Stimulated activated CD8-positive, alpha-beta memory T cell treated with anti-CD3 and anti-CD28 coated beads, Interleukin-15, amount 100 ng/mL, for 1 hour (primary cell): ENCODE measurements at places on chromosomes 3 and 15.

DNA sequence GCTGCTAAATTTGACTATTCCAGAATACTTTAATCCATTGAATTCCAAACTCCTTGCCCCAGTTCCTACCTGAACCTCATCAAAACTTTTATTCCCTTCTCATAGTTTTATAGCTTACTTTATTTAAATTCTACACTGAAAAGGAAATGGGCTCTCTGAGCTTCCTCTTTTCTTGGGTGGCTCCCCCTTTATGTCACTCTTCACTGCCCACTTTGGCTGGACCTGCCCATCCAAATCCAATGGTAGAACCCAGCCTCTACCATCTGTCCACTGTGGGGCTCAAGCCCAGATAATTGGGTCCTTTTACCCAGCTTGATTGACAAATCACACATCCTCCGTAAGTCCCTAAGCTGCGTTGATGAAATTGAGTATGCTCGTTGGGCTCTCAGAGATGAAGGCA, 216.5 kb downstream of the BBX start:
- no peak for DNase-seq

DNA sequence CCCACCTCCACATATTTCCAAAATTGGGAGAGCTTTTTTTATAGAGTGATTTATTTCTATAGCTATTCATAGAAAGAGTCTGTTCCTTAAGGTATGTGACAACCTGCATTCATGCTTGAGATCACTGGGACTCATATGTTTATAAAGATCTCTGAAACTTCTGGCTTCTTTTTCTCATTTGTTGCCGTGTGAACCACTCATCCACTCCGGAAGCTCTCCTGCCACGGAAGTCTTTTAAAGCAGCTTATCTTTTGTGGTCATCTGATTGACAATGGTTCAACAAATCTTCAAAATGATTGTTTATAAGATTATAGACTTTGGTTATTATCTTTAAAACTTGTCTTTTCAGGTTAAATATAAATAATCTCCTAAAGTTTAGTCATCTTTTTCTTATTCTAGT, 260.5 kb downstream of the C3orf38 start:
- no peak for DNase-seq

- no peak for DNase-seq
Measured at GRCh38 chr3:25533399-25533798, 105.3 kb downstream of the RARB start.

DNA sequence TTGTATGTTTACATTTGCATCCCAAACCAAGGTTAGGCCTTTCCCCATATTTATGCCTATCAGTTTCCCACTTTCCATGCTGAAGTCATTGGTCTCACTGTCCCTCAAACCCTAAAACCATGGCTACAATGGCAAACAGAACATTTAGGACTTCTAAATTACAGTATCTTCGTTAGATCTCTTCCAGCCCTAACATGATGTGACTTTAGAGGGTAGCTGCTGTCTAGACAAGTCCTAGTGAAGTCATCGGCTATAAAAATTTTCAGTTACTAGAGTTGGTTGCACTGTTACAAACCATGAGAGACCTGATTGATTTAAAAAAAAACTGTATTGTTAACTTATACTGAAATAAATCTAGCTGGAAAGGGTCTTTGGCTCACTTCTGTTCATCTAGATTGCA, 54.6 kb downstream of the TM4SF4 start:
- DNase-seq: no peak

DNA sequence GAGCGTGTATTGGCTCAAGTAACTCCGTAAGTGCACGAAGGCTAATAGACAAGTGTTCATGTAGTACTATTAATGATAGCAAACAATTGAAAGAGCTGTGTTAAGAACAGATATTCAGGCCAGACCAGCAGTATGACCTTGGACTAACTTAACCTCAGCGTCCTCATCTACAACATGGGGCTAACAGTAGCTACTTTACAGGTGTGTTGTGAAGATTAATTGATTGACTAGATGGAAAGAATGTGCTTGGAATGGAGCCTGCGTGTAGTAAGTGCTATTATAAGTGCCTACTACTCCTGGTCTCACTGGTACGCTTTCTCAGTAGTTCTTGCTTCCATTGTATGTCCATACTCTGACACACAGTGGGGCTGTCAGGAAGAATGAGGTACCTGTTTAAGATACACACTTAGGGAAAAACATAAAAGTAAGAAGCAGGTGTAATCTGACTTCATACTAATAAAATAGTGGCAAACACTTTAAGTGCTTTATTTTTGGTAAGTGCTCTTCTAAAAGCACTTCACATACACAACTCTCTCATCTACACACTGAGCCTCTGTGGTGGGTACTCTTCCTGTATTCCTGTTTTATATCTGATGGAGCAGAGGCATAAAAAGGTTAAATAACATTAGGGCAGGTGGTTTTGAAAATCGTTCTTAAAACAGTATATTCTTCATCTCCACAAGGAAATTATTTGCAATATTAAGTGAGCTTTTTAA, 24.3 kb upstream of the FBXL22 start:
- no peak for DNase-seq

GRCh38 chr3:32959371-32959770, 7.9 kb downstream of the CCR4 start:
- DNase-seq: no peak

GRCh38 chr3:43159131-43159875, 53.4 kb upstream of the POMGNT2 start:
- no peak for DNase-seq

GRCh38 chr15:79593119-79593869, 161.2 kb downstream of the MINAR1 start:
- no peak for DNase-seq

- DNase-seq: no peak
Measured at GRCh38 chr15:43292375-43293078, 25.8 kb upstream of the TGM5 start.

- DNase-seq: no peak
Measured at GRCh38 chr3:53077476-53078220, 31.8 kb upstream of the SFMBT1 start.

- no peak for DNase-seq
Measured at GRCh38 chr3:8385848-8386620, 115.6 kb upstream of the LMCD1 start.

GRCh38 chr3:144923046-144923775, 951.6 kb downstream of the DIPK2A start:
- DNase-seq: no peak

DNA sequence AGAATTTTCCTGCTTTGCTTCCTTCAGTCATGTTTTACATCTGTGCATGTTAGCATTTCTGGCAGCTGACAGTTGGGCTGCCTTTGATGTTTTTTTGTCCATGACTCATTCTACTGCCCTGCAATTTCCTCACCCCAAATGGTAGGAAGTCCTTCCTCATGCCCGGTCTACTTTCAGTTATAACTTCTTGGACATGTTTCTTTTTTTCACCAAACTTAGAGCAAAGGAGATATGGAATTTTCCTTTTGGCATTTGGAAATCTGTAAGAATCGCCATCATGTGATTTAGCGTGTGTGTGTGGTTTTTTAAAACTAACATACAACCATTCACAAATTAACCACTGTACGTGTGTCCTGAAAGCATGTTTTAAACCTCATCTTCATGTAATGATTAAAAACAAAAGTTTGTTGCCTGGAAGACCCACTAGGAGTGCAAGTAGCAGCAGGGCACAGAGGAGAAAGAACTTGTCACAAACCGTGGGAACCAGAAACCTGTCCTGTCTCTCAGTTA, 430.7 kb upstream of the CFAP20DC start:
- no peak for DNase-seq

- DNase-seq: no peak
Measured at GRCh38 chr15:89346516-89347231, 12.1 kb upstream of the POLG start.

DNA sequence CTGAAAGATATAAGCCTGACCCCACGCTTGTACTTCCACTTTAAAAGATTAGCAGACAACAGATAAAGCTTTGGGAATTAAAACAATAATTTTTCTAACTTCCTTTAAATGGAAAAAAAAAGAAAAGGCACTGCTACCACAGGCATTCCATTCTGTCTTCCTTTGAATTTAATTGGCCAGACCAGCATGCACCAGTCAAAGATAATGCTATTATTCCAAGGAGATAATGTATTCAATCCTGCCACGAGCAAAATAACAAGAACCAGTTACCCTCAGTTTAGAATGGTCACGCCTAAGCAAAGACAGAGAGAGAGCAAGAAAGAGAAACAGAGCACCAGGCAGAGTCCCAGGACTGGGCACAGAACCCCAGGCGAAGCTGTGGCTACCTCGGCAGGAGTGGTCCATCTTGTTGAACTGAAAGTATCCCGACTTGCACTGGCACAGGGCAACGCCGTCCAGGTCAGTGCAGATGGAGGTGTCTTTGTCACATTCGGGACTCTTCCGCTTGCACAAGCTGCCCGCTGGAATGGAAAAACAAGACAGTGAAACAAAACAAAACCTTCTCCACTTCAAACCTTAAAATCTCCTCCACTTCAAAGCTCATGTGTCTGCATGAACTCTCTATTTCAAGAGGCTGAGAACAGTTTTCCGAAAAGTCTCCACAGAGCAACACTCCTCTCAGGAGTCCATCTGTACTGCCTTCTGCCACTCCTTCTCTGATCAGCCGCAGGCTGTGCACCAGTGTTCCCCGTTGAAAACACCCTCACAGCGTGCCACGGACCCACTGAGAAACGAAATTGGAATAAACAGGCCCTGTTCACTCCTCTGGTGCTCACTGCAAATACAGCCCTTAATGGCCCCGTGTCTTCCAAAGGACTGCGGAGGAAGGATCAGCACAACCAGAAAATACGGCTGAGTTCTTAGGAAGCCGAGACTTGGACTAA, 58.2 kb downstream of the HEG1 start:
- no peak for DNase-seq

GRCh38 chr3:131699001-131699400, 196.2 kb upstream of the MRPL3 start:
- DNase-seq: no peak

- DNase-seq: no peak
Measured at GRCh38 chr15:51202783-51203182, 108.1 kb upstream of the TNFAIP8L3 start.

DNA sequence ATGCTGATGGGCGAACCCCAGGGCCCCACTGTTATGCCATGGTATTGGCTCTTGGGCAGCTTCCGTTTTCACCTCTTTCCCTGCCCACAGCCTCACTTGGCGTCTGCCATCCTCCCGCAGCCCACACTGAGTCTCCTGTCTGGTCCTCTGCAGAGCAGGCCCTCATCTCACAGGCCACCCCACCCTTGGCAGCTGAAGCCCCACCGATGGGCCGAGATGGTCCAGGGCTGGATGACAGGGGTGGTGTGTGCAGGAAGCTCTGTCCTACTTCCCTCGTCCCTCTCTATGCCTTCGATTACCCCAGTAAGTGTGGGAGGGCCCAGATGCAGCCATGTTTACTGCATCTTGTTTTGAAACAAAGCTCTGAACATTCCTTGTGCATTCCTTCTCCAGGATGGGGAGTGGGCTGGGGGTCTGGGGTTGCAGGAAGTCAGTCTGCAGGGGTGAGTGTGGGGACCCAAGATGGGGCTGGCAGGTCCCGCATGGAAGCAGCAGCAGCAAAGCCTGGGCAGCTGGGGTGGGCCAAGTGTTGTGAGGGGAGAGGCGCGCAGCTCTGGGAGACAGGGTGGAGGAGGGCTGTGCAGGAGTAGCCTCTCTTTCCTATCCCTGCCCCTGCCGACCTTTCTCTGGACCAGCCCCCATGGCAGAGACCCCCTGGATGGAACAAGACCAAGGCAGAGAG, 20.9 kb downstream of the TBC1D21 start:
- DNase-seq: no peak

- no peak for DNase-seq
Measured at GRCh38 chr3:32946973-32947788, 4.3 kb upstream of the CCR4 start.

DNA sequence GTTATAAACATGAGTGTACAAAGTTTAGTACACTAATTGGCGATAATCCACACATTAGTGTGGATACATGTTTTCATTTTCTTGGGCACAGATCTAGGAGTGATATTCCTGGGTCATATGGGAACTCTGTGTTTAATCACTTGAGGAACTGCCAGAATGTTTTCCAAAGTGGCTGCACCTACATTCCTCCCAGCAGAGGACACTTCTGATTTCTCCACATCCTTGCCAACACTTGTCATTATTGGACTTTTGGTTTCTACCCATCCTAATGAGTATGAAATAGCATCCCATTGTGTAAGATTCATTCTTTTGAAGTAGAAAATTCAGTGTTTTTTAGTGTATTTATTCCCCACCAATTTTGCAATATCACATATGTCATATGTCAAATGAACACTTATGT, 53.6 kb downstream of the CFAP92 start:
- no peak for DNase-seq

DNA sequence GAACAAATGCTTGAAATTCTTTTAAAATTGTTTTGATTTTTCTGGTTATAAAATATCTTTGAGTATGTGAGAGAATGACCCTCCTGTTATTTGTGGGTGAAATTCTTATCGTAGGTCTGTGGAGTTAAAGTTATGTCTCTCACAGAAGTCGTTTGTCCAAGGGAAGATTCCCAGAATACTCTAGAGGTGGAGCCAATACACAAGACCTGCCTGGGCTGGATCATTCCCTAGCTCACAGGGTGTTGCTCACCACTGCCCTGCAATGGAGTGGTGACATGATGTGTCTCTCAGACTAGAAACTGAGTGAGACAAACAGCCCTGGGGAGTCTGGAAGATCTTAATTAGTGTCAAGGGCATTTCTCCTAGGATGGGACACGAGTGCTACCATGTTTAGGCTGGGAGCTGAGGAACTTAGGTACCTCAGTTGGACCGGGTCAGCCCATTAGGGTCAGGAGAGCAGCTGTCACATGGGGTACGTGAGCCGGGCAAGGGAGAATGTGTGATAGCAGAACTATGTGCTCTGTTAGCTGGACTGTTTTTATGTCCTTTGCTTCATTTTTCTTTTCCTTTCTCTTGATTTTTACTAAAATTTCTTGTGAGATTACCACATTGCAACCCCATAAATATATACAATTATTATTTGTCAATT, 53.6 kb upstream of the MYO5C start:
- no peak for DNase-seq

- DNase-seq: no peak
Measured at GRCh38 chr3:194375473-194376240, 6.1 kb upstream of the LRRC15 start.

DNA sequence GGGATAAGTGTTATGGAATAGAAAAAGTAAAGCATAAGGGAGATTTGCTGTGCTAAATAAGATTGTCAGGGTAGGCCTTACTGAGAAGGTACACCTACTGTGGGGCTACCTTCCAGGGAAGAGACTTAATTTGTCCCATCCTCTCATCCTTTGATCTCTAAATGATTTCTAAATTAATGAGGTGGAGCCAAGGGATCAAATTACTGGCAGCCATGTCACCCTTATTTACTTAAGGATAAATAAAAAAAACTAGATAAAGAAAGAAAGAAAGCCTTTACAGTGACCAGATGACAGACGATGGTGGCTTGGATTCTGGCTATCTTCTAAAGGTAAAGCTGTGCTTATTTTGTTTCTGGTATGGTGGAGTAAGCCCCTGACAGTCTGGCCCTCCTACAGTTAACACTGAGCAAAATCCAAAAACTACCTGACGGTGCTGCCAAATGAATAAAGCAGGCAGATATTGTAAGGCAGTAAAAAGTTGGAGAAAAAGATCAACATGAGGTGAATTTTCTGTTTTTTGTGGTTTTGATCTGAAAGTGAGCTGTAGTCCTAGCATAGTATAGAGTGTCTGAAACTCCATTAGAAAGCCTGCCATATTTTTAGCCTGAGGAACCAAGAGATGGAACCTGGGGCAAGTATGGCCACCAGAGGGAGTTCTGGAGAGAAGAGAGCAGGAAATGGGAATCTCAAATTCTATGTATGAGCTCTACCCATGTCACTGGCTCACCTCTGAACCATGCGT, 285.1 kb upstream of the MANF start:
- DNase-seq: no peak

- DNase-seq: no peak
Measured at GRCh38 chr15:62834686-62835329, 207.7 kb upstream of the TPM1 start.

GRCh38 chr15:88981244-88982215, 68.4 kb upstream of the MFGE8 start:
- DNase-seq: no peak
